ENCODE measurements at places on chromosomes 6 and 20.

GRCh38 chr20:63067721-63068560, 61.2 kb upstream of the BHLHE23 start:
- DNase-seq: no peak

- DNase-seq: no peak
These were observed 35.9 kb upstream of the MYB start for GRCh38 chr6:135145063-135145800.

DNA sequence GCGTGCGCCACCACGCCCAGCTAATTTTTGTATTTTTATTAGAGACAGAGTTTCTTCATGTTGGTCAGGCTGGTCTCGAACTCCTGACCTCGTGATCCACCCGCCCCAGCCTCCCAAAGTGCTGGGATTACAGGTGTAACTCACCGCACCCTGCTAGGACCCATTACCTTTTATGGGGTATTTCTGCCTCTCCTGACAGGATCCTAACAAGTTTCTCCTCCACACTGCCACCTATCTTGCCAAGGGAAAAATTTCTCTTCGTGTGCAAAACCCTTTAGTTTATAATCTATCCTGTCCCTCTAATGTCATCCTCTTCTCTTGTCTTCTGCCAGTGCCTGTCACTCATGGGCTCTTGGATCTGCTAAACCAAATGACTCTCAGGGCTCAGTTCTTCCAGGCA, 1.9 kb downstream of the STMND1 start:
- no peak for DNase-seq

DNA sequence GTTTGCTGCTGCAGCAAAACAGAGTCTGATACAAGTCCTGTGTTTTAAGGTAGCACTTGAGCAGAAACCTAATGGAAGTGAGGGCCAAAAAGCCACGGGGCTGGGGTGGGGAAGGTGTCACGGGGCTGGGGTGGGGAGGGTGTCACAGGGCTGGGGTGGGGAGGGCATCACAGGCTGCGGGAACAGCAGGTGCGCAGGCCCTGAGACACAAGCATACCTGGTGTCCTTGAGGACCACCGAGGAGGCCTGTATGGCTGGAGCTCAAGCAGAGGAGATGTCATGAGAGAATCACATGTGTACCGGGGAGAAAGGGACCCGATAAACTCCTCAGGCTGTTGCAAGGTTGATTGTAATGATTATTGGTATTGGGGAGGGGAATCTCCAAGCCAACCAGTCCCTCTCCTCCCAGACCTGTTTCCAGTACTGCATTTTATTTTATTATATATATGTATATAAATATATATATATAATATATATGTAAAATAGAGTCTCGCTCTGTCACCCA, 13.6 kb upstream of the SPO11 start:
- no peak for DNase-seq

GRCh38 chr6:152170702-152171667, 363.5 kb downstream of the ESR1 start:
- DNase-seq: no peak

GRCh38 chr6:111230351-111231089, 143.2 kb downstream of the SLC16A10 start:
- DNase-seq: no peak

GRCh38 chr6:27312146-27312949, at the start of gene POM121L2:
Gene POM121L2 (minus strand): TSS chr6:27312273. CDS start chr6:27312170, 103 bp downstream.
- DNase-seq: peak; percentile 20

DNA sequence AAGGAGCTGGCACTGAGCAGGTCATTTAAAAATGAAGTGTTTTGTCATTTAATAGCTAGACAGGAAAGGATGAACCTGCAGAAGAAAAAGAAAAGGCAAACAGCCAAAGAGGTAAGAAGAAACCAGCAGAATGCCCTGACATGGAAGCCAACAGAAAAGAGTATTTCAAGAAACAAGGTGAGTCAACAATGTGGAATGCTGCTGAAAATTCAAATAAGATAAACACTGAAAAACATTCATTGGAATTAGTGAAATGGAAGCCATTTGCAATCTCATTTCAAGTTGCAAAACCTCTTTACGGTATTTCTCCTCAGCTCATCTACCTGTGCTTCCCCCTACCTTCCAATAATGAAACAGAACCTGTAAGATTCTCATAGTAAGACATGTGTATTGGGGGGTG, 59.6 kb downstream of the RWDD2A start:
- DNase-seq: no peak

- DNase-seq: no peak
These were observed 11.7 kb downstream of the BPIFB4 start for GRCh38 chr20:33091147-33091546.

GRCh38 chr6:15363523-15364400, 117.9 kb downstream of the JARID2 start:
- no peak for DNase-seq

- no peak for DNase-seq
These were observed 80.6 kb upstream of the NXT1 start for GRCh38 chr20:23269954-23270353.

GRCh38 chr20:50194831-50195523, 4.3 kb downstream of the CEBPB start:
- no peak for DNase-seq

DNA sequence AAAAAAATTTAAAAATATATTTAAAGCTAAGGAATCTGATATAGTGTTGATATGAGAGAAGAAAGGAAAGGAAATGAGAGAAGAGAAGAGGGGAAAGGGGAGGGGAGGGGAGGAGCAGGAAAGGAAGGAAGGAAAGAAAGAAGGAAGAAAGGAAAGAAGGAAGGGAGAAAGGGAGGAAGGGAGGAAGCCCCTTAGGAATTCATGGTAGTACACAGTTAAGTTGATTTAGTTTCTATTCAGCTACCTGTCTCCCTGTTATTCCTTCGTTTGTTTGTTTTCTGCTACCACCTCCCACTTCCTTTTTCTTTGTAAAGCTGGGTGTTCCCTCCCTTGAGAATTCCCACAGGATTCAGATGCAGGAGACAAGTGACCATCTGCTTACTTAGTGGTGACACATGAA, 1025.4 kb upstream of the FLRT3 start:
- no peak for DNase-seq

DNA sequence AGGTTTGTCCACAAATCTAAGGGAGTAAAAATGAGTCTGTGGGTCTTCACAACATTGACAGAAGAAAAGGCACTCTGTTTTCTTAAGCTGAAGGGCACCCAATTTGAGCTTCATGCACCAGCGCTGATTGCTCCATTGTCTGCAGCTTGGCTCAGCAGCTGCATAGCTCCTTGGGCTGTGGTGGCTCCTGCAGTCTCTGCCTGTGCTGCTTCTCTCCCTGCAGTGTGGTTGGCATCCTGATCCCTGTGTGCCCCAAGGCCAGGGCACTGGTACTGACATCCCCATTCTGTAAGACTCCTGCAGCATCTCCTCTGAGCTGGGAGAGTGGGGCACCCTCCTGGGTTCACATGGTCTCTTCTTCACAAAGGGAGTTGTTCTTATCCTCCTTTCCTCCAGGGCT, 83.2 kb upstream of the B3GAT2 start:
- no peak for DNase-seq

GRCh38 chr6:16254535-16254934, 16.1 kb downstream of the GMPR start:
- no peak for DNase-seq

DNA sequence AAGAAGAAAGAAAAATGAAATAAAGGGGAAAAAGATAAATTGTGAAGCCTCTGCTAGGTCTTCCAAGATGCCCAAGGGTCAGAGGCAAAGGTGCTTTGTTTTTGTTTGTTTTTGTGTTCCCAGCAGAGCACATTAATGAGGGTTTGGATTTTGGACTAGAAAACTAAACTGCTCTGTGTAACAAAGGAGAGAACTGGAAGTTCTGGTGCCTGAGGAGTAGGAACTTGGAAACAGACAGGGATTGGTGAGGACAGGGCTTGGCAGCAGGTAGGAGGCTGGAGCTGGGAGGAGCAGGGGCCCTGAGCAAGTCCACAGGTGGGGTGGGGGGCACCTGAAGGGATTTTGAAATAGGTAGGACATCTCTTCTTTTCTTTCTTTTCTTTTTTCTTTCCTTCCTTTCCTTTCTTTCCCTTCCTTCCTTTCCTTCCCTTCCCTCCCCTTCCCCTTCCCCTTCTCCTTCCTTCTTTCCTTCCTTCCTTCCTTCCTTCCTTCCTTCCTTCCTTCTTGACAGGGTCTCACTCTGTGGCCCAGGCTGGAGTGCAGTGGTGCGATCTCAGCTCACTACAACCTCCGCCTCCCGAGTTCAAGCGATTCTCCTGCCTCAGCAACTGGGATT, 15.3 kb upstream of the ABRACL start:
- DNase-seq: no peak

- DNase-seq: no peak
These were observed 137.5 kb upstream of the BACH2 start for GRCh38 chr6:90434094-90434493.

DNA sequence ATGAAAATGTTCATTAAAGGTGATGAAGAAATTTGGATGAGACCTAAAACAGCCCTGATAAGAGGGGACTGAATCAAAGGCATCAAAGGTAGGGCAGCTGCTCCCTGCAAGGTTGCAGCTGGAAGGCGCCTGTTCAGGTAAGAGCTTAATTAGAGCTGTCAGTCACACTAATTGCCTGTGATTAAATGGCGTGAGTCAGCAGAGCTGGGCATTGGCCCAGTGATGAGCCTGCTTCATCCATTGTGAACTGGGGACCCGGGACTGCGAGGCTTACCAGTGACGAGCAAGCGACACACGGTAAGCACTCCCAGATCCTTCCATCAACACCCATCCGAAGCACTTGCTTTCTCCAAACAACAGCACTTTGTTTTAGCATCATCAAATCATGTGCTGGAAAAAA, 621.5 kb upstream of the CDH4 start:
- no peak for DNase-seq

GRCh38 chr20:50320901-50321796, 130.5 kb downstream of the CEBPB start:
- DNase-seq: no peak

GRCh38 chr6:30149234-30149633, 11.8 kb downstream of the TRIM10 start:
- DNase-seq: no peak

GRCh38 chr6:76275746-76276145, 203.3 kb upstream of the IMPG1 start:
- DNase-seq: no peak

- DNase-seq: no peak
These were observed 369.1 kb downstream of the CDH4 start for GRCh38 chr20:61621035-61621730.

DNA sequence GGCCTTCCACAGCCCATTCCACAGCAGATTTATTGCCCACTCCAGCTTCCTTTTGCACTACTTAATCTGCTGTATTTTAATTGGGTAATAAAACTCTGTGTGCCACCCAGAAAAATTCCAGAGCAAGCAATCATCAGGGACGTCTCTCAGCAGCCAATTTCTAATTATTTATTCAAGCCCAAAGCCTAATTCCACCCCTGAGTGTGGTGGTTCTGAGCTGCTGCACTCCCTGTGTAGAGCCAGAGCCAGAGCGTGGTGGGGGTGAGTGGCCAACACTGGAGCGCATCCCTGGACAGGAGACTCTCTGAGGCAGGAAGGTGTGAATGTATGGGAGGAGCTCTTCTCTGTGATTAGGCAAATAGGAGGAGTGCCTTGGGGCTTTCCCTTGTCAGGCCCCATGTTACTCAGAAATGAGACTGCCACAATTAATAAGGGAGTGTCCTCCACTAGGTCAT, 66.1 kb downstream of the CD24 start:
- DNase-seq: no peak

DNA sequence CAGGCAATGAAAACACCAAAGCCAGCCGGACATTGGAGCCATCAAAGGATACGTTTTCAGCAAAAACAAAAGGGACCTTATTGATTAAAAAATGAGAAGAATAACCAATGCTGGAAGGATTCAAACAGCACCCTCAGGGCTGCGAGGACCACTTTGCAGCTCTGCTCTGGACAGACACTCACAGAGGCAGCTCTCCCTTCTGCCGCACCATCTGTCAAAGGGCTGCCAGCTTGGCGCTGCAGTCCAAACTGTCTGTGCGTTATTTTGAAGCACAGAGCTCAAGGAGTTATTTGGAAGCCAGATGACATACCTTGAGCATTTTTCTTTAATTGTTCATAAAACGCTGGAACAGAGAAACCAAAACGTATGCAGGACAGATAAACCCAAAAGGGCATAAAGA, 85.2 kb downstream of the KIF16B start:
- no peak for DNase-seq

GRCh38 chr20:13515796-13516558, 122.8 kb downstream of the TASP1 start:
- DNase-seq: no peak

GRCh38 chr6:157597461-157598312, 216.7 kb downstream of the ZDHHC14 start:
- DNase-seq: no peak

DNA sequence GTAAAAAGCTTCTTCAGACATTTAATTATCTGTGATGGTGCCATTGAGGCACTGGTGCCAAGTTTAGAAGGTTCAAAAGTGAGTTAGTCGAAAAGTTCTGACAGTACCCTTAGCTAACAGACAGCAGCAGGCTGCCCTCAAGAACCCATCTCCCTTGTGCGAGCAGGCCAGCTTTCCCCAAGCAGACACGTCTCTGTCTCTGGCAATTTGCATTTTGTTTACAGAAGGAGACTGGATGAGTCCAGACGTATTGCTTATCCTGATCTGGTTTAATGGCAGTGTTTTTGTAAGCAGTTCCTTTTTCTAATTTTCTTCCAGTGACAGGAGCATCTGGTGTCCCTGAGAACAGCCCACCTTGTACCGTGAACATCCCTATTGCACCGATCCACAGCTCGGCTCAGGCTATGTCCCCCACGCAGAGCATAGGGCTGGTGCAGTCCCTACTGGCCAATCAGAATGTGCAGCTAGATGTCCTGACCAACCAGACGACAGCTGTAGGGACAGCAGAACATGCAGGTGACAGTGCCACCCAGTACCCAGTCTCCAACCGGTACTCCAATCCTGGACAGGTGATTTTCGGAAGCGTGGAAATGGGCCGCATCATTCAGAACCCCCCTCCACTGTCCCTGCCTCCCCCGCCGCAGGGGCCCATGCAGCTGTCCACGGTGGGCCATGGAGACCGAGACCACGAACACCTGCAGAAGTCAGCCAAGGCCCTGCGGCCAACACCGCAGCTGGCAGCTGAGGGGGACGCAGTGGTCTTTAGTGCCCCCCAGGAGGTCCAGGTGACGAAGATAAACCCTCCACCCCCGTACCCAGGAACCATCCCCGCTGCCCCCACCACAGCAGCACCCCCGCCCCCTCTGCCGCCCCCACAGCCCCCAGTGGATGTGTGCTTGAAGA, 58.3 kb upstream of the TMEM181 start:
- DNase-seq: no peak

GRCh38 chr6:35626401-35626800, 62.3 kb downstream of the FKBP5 start:
- DNase-seq: no peak

GRCh38 chr6:5028921-5029320, 25.1 kb upstream of the RPP40 start:
- no peak for DNase-seq

GRCh38 chr6:6851059-6851948, 256.5 kb upstream of the RREB1 start:
- no peak for DNase-seq
